T-helper 17 cell (primary cell): ENCODE measurements at places on chromosomes 2 and 18.

DNA sequence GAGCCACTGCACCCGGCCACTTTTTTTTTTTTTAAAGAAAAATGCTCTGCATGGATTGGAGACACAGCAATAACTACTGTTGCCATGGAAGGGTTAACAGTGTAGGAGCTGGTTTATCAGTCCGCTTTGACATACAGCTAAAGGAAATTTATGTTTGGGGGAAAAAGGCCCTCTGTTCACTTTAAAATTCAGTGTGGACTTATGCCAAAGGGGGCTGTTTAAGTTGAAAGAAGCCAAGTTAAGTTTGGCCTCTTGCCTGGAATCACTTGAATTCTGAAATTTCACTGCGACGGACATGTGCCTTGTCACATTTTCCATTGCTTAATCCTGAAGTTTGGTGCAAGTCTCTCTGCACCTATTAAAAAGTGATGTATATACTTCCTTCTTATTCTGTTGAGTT is 3.1 kb downstream of the KCNE4 start:
- no peak for DNase-seq

- DNase-seq, result no peak
Observed at GRCh38 chr2:57864926-57865325, 181.7 kb upstream of the VRK2 start.

- DNase-seq, result no peak
Observed at GRCh38 chr2:42117923-42118753, 51.0 kb upstream of the EML4 start.

- no peak for DNase-seq
Observed at GRCh38 chr2:218991674-218992168, 1.5 kb downstream of the CRYBA2 start.

DNA sequence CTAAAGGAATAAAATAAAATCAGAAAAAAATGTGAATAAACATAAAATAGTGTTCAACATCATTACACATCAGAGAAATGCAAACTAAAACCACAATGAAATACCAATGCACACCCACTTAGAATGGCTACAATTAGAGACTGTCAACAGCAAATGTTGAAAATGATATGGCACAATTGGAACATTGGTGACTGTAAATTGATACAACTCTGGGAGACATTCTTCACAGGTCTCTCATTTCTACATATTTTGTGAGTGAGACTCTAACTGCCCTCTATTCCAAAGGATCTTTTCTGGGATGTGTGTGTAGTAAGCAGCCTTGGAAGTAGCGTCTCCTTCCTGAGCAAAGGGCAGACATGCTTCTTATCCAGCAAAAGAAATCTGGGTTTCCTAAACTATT is 323.0 kb downstream of the FBXO15 start:
- no peak for DNase-seq

DNA sequence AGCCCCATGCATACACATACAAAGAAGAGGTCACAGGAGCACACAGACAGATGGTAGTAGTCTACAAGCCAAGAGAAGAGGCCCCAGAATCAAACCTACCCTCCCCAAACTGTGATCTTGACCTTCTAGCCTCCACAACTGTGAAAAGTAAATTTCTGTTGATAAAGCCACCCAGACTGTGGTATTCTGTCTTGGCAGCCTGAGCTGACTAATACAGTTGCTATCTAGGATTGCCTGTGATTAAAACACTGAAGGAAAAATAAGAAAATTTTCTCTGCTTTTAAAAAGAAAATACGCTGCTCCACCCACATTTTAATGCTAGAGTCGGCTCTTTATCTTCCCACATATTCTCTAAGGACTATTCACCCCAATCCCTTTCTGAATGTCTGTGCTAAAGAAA is 143.7 kb upstream of the TMEM200C start:
- no peak for DNase-seq

DNA sequence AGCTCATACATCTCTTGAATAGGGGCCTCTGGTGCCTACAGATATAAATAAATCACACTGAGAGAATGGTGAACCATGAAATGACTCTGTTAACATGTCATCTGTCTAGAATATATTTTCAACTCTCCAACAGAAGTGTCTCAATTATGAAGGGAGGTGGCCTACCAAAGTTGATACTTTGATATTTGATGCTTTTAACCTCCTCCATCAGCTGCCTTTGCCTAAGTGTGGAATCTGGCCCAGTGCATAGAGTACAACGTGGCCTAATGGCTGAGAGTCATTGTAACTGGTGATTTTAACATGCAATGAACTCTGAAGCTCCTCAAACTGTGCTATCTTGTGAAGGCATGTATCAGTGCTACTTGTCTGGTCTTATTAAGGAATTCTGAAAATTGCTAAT is 93.4 kb downstream of the MYO3B start:
- DNase-seq, result no peak

GRCh38 chr2:189440644-189440946 is 679 bp upstream of the WDR75 start:
- DNase-seq, result no peak

DNA sequence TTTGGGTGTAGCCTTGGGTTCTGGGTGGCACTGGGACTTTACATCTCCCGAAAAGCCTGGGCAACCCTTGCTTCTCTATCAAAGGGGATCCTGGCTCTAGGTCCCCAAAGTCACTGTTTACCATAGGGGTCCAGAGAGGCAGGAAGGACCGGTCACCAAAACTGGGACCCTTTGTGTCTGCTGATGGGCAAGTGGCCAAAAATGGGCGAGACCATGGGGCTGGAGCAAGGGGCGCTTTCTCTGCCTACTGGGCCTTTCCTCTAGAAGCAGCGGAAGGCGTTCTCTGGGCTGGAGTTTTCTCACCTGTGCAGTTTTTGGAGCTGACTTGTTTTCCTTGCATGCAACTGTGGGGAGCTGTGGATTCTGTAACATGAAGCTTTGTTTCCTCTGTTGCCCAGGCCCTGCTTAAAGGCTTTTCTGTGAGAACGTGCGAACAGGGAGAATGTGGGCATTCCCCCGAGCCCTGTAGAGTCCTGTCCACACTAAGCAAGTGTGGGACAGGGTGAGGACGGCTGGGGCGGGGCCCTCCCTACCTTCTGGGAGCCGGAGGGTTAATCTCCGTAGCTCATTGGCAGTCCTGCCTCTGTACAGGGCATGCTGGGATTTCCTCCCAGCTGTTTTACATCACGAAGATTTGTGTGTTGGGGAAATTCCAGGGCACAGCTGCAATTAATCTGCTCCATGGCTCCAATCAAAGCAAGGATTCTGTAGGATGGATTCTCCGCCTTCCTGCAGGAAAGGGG is 50.2 kb downstream of the TGOLN2 start:
- DNase-seq, result no peak

GRCh38 chr2:158993721-158994587 is 25.5 kb downstream of the TANC1 start:
- no peak for DNase-seq
